ENCODE measurements at places on chromosomes 4 and X. TPM values are rescaled to one million over a fixed set of nuclear protein-coding genes. Genes with fewer than 3 reads are reported as not detected.

The FAM120C gene
- 4.5 TPM for total RNA-seq

The NOX1 gene
- total RNA-seq, result not detected

GRCh38 chr4:143127621-143128020, 57.1 kb upstream of the USP38 start:
- no peak for DNase-seq

DNA sequence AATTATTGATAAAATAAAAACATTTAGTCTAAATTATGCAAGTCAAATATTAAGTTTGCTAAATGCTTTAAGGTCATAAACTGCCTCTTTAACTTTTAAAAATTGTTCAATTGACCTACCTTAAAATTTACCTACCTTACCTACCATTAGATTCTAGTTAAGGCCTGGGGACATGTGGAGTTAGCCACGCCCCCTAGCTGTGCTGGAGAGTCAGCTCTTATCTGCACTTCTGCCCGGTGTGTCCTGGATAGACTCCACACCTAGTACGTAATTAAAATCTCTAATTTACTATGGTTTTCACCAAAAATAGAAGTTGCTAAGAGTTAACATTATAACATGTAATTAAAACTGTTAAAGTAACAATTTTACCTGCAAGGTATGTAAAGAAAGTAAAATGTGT, 22.7 kb downstream of the TENM3 start:
- no peak for DNase-seq
